ENCODE measurements at places on chromosomes 12 and 14.

DNA sequence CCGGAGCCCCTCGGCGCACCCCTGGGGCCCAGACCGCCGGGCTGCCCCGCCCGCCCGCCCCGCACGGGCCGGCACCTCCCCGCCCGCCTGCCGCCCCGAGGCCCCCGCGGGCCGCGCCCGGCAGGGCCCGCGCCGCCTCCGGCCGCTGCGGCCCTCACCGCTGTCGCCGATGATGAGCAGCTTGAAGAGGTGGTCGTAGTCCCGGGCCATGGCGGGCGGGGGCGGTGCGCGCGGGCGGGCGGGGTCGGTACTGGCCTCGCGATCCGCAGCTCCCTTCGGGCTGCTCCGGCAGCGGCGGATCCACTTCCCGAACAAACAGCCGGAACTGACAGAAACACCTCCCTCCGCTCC is at the start of gene RAB35:
Gene RAB35 (minus strand): TSS at position 313 of the 351 bp plus-strand sequence. CDS start 103 bp downstream, at position 210.
- peak within 1 kb of the TSS; percentile 89 for H3K27ac ChIP-seq
- peaks cover 14% of the 10 kb centered on the region for H3K36me3 ChIP-seq
- DNase-seq, result no peak
- H3K4me3 ChIP-seq, result peak within 1 kb of the TSS; percentile 90
- peaks cover 60% of the 10 kb centered on the region for H3K4me1 ChIP-seq

DNA sequence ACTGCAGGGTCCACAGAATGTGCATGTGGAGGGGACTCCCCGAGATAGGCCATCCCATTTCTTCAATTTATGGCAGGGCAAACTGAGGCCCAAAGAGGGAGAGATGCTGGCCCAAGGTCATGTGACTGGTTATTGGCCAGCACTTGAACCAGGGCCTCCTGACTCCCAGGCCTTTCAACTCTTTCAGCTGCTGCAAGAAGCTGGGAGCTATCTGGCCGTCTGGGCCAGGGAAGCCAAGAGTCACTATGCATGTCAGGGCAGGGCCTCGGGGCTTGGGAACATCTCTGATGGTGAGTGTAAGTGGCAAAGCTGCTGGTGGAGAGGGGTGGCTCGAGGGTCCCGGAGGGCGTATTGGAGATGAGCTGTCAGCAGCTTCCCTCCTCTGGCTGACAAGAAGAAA is 9.5 kb upstream of the LTBP2 start:
- H3K27ac ChIP-seq, result no peak overlapping the region
- DNase-seq, result no peak
- H3K36me3 ChIP-seq, result no peaks in the 10 kb centered on the region
- peaks cover 12% of the 10 kb centered on the region for H3K4me1 ChIP-seq

- no peaks in the 10 kb centered on the region for H3K4me1 ChIP-seq
- no peaks in the 10 kb centered on the region for H3K27me3 ChIP-seq
- DNase-seq, result peak; percentile 73
- no peak overlapping the region for H3K27ac ChIP-seq
- no peaks in the 10 kb centered on the region for H3K36me3 ChIP-seq
Observed at GRCh38 chr14:50954811-50955372, 10.6 kb upstream of the PYGL start.

DNA sequence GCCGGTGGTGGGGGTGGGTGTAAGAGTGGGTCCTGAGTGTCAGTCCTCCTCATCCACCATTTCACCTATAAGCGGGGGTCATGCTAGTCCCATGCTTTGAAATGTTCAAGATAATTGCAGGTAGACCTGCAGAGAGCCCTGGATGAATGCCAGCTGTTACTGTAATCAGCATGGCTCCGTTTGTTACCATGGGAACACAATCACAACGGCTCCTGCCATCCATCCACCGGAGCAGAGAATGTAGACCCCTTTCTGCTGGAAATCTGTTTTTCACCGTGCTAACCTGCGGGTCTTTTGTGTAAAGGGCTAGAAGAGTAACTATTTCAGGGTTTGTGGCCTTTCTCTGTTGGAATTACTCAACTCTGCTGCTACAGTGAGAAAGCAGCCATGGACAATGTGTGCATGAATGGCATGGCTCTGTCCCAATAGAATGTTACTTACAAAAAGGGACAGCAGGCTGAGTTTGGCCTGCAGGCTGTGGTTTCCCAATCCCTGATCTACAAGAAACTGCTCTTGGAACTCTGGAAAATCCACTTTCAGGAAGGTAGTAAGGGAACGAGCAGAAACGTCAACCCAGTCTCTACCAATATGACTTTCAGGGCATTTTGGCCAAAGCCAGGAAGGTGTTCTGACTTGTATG is 36.1 kb downstream of the KCTD10 start:
- H3K27ac ChIP-seq, result no peak overlapping the region
- H3K36me3 ChIP-seq, result no peaks in the 10 kb centered on the region
- no peaks in the 10 kb centered on the region for H3K4me1 ChIP-seq
- H3K4me3 ChIP-seq, result no peak overlapping the region

GRCh38 chr12:132772606-132773005 is 11.0 kb upstream of the ANKLE2 start:
- no peak for DNase-seq
- peaks cover 27% of the 10 kb centered on the region for H3K36me3 ChIP-seq
- H3K4me1 ChIP-seq, result peaks cover 18% of the 10 kb centered on the region
- H3K4me3 ChIP-seq, result no peak overlapping the region

GRCh38 chr12:71949646-71950045 is 11.0 kb downstream of the TPH2 start:
- H3K27me3 ChIP-seq, result no peaks in the 10 kb centered on the region
- H3K36me3 ChIP-seq, result no peaks in the 10 kb centered on the region
- DNase-seq, result no peak
- no peak overlapping the region for H3K27ac ChIP-seq
- H3K4me1 ChIP-seq, result peaks cover 3% of the 10 kb centered on the region

GRCh38 chr12:104740668-104741067 is 217.4 kb downstream of the SLC41A2 start:
- H3K36me3 ChIP-seq, result no peaks in the 10 kb centered on the region
- DNase-seq, result no peak
- H3K27me3 ChIP-seq, result no peaks in the 10 kb centered on the region
- H3K4me1 ChIP-seq, result no peaks in the 10 kb centered on the region

- H3K4me3 ChIP-seq, result no peak overlapping the region
- DNase-seq, result no peak
- no peaks in the 10 kb centered on the region for H3K4me1 ChIP-seq
- H3K27me3 ChIP-seq, result no peaks in the 10 kb centered on the region
Observed at GRCh38 chr12:89960607-89961394, 252.2 kb upstream of the ATP2B1 start.

DNA sequence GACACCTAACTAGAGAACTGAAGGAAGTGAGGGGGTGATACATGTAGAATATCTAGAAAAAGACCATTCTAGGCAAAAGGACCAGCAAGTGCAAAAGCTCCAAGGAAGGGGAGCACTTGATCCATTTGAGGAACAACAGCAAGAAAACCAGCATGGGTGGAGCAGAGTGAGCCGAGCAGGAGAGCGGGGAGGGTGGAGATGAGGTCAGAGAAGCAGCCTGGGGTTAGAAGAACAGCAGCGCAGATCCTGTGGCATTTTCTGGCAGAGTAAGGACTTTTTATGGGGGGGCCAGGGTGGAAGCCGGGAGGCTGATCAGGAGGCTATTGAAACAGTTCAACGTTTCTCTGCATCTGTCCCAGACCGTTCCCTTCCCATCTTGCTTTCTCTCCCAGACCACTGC is 24.5 kb upstream of the TMCC3 start:
- no peaks in the 10 kb centered on the region for H3K36me3 ChIP-seq
- H3K4me3 ChIP-seq, result no peak overlapping the region
- no peak overlapping the region for H3K27ac ChIP-seq
- no peaks in the 10 kb centered on the region for H3K27me3 ChIP-seq
- no peaks in the 10 kb centered on the region for H3K4me1 ChIP-seq
- DNase-seq, result no peak
